Ascending aorta (tissue), 2 donors: ENCODE measurements at places on chromosomes 12 and 14. TPM values are rescaled to one million over a fixed set of nuclear protein-coding genes. Genes with fewer than 3 reads are reported as not detected.

The OSGEP gene
- 26.7 TPM for total RNA-seq

The SIX4 gene
- total RNA-seq: 1.4 TPM

The CLEC9A gene
- total RNA-seq: not detected

The GDF3 gene
- not detected for total RNA-seq

The SLC7A8 gene
- total RNA-seq: 59.9 TPM

The ZNF84 gene
- total RNA-seq: 2.7 TPM

The ALDH1L2 gene
- total RNA-seq: 68.9 TPM

The LMO3 gene
- 20.2 TPM for total RNA-seq

The CCDC198 gene
- total RNA-seq: not detected

The EID3 gene
- 1.4 TPM for total RNA-seq

The SMCO2 gene
- not detected for total RNA-seq

The LYSET gene
- 2.3 TPM for total RNA-seq

The GLS2 gene
- not detected for total RNA-seq

The NUP37 gene
- total RNA-seq: 66.9 TPM

The PLEKHD1 gene
- total RNA-seq: not detected

The CCDC59 gene
- 14.4 TPM for total RNA-seq

The MFAP5 gene
- 174 TPM for total RNA-seq

The KRT6C gene
- total RNA-seq: not detected

The GNB3 gene
- total RNA-seq: 10.4 TPM
